ENCODE measurements at places on chromosomes 1 and 21.

DNA sequence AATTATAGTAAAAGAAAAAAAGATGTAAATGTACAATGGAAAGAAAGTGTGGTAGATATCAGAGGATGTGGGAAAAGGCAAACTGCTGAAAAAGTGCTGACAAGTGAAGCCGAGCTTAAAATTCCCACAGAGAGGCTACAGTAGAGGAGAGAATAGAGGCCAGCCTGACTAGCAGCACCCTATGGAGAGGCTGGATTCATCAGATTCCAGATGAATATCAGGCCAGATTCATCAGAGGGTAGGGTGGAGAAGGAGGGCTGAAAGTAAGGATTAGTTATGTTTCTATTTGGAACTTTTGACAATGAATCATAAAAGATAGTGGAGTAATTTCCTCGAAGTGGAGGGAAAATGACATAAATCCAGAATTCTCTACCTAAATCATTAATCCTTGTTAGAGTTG lies 60.4 kb upstream of the NEK7 start:
- DNase-seq: no peak

- DNase-seq: no peak
Observed at GRCh38 chr1:31503570-31503969, 72.7 kb upstream of the TINAGL1 start.

GRCh38 chr1:32201011-32201855 lies 838 bp downstream of the CCDC28B start:
- peak; percentile 90 for DNase-seq

- no peak for DNase-seq
Observed at GRCh38 chr21:44708213-44708865, 3.0 kb downstream of the TSPEAR start.

GRCh38 chr21:36188937-36189336 lies 32.3 kb downstream of the DOP1B start:
- no peak for DNase-seq

GRCh38 chr1:34406833-34407539 lies 230.3 kb downstream of the C1orf94 start:
- no peak for DNase-seq

- DNase-seq: no peak
Observed at GRCh38 chr1:151284013-151284577, 2.0 kb downstream of the ZNF687 start.

All from testis (tissue), 5 donors.